ENCODE measurements at places on chromosomes 4 and X.

- DNase-seq = no peak
These were observed 12.3 kb upstream of the GRIA3 start for GRCh38 chrX:123171781-123172180.

- no peak for DNase-seq
These were observed 35.6 kb downstream of the PAK3 start for GRCh38 chrX:111131572-111131971.

DNA sequence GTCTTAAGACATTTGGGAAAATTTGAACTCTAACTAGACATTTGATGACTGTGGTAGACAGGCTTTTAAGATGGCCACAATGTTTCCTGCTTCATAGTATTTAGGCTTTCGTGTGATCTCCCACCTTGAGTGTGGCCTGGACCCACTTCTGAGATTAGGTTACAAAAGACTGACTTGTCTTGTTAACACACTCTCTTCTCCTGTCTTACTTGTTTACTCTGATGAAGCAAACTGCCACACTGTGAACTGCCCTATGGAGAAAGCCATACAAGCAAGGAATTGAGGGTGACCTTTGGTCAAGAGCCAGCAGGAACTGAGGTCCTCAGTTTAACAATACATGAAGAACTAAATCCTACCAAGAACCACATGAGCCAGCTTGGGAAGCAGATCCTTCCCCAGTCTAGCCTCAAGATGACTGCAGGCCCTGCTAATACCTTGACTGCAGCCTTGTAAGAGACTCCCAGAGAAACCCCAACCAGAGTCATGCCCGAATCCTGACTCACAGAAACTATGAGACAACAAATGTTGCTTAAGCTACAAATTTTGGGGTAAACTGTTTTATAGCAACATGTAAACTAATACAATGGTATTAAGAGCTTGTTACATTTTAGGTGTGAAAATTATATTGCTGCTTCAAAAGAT, 20.3 kb downstream of the UBA6 start:
- DNase-seq = no peak

DNA sequence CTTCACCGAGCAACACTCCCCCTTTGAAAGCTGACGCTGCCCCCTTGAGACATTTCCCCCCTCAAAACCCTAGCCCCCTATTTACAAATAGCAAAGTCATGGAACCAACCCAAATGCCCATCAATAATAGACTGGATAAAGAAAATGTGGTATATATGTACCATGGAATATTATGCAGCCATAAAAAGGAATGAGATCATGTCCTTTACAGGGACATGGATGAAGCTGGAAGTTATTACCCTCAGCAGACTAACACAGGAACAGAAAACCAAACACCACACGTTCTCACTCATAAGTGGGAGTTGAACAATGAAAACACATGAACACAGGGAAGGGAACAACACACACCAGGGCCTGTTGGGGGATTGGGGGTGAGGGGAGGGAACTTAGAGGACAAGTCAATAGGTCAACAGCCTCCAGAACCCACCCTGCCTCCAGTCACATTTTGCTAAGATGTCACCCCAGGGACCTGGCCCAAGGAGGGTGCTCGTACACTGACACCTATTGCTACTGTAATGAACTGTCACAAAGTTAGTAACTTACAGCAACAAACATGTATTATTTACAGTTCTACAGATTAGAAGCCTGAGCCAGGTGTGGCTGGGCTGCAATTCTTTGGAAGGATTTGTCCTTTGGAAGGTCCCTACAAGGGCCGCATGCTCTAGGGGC, 20.6 kb downstream of the SCD5 start:
- DNase-seq = no peak

- DNase-seq = no peak
These were observed 36.5 kb downstream of the SHOX start for GRCh38 chrX:666762-667720.

GRCh38 chr4:70515367-70516250, 2.8 kb upstream of the AMTN start:
- no peak for DNase-seq

GRCh38 chr4:77023920-77024319, 51.9 kb downstream of the CCNI start:
- DNase-seq = no peak

DNA sequence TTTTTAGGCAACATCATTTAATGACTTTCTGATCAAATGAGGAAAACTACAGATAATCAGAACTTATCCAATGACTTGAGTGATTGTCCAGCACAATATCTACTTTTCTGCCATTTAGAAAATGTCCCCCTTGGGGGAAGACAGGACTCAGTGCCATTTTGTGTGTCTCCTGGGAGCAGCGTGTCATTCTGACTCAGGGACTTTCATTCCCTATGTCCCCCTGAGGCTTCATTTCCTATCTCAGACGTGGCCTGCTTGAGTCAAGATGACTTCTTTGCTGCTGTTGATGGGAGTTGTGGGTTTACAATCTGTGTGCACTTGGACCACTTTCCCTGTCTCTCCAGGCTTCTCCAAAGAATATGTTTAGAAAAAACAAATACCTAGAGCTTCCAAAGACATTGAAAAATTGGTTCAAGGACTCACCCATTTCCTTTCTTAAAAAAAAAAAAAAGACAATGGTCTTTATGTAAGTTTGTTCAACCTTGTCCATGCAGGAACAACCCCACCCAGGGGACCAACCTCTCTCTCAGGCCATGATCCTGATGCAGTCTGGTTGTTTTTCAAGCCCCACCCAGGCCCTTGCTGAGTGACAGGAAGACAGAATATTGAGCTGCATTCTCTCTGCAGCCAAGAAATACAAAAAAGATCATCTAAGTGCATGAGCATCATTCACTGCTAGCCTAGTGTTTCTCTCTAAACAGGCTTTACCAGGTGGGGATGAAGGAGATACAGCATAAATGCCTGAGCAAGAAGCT, 34.3 kb upstream of the TMEM154 start:
- no peak for DNase-seq

GRCh38 chrX:118802857-118803256, 20.8 kb upstream of the ZCCHC12 start:
- DNase-seq = no peak

- DNase-seq = no peak
These were observed 1.4 kb upstream of the LRIT3 start for GRCh38 chr4:109846395-109847098.

DNA sequence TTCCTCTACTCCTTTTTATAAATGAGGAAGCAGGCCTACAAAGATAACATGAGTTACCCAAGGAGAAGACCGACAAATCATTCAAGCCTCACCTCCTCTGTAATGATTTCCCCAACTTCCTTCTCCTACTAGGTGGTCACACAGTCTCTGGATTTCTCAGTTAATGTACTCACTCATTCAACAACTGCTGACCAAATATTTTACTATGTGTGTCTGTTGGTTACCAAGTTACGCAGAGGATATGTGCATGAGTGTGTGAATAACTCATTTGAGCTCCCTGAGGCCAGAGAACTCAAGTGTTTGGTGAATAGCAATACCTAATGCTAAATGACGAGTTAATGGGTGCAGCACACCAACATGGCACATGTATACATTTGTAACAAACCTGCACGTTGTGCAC, 10.4 kb downstream of the CASK start:
- DNase-seq = no peak

DNA sequence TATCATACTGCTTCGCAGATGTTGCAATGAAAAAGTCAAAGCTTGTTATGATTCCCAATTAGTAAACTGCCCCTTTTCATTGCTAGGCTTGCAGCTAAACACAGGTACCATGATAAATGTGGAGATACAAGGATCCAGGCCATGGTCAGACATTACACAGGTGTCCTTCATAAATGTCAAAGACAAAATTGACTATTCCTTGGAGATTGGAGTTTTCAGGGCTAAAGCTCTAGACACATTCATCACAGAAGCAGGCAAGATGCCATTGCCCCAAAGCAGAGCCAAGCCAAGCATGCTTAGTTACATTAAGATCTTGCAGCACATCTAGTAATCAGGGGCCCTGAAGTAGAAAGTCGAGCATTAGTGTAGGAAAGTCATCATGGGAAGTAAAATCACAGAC, 111.3 kb upstream of the INTU start:
- no peak for DNase-seq

- no peak for DNase-seq
These were observed at the start of gene SOWAHB for GRCh38 chr4:76897536-76898384. Gene SOWAHB, minus strand, starts transcription at chr4:76898144. Its CDS starts 295 bp downstream, at chr4:76897849.

- no peak for DNase-seq
These were observed 23.8 kb downstream of the VCX2 start for GRCh38 chrX:8147226-8147625.

GRCh38 chr4:82898322-82899243, 2.0 kb upstream of the THAP9 start:
- DNase-seq = no peak

DNA sequence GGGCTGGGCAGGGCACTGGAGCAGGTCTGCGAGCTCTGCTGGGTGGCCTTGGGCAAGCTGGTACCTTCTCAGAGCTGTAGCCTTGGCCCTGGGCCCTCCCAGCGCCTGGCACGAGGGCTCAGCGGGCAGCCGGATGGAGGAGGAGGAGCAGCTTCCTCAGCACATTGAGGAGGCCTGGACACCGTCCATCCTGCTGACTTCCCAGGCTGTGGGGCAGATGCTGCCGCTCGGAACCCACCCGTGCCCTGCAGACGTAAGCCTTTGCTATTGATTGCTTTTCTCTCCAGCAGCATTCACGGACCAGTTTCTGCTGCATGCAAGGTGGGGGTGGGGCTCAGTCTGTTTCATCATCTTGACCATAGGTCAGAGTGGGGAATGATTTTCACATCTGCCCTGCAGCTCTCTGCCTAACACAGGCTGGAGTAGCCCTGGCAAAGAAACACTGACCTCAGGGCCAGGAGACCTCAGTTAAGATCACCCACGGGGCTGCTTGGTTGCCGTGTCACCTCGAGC, 80.7 kb upstream of the PSAPL1 start:
- DNase-seq = no peak

DNA sequence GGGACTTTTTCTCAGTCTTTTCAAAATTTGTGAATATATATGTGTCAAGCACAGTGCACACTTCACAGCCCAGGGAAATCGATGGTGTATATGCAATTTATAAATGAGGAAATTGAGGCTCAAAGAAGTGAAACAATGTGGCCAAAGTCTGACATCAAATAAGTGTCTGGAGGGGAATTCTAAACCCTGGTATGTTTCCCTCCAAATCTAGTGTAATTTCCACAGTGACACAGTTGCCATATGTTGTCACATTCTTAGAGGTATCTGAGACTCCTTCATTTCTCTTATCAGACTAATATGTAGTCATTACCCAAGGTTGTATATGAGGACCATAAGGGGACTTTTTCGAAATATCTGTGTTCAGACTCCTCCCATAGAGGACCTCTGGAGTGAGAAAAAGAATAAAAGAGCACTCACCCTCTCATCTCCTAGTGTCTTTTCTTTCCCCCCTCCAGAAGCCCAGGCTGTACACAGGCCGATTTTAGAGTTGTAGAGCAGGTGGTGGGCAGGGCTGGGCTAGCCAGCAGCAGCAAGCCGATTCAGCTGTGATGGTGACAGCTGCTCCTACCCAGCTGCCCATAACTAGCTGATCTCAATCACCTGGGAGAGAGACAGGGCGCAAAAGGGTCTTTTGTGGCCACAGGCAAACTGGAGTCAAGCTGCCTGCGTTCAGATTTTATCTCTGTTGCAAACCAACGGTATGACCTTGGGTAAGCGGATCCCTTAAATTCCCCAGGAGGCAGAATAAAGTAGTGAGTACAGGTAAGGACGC, 55.1 kb downstream of the CLCN5 start:
- DNase-seq = no peak

DNA sequence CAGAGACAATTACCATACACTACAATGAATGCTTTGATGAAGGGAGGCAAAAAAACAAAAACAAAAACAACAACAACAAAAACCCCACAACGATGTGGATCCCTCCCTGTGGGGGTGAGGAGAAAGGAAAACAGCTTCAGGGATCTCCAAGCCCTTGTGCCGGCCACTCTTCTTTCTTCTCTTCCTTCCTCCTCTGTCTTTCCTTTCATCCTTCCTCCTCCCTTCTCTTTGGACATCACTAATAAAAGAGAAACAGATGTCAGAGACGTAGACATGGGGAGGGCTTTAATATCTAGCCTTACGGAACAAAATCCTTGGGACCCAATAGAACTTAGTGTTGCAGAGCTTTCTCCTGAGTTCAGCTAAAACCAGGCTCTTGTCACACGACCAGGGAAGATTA, 18.8 kb upstream of the STX18 start:
- no peak for DNase-seq

DNA sequence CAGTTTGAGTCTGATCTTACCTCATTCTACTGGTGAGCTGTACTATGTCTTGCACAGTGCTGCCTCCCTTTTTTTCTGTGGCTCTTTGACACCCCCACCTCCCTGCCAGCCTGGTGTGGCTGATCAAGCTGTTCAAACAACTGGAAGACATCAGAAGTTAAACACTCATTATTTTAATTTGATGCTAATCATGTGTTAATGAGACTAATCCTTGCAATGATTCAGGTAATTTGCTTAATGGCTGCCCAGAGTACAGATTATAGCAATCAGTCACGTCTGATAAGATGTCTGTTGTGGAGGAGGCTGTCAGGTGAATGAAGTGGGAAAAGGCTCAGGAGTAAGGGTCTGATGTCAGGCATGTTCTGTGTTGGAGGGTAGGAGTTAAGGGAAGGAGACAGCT, 87.4 kb upstream of the GK2 start:
- DNase-seq = peak; percentile 31

GRCh38 chrX:861921-862320, 231.3 kb downstream of the SHOX start:
- no peak for DNase-seq

DNA sequence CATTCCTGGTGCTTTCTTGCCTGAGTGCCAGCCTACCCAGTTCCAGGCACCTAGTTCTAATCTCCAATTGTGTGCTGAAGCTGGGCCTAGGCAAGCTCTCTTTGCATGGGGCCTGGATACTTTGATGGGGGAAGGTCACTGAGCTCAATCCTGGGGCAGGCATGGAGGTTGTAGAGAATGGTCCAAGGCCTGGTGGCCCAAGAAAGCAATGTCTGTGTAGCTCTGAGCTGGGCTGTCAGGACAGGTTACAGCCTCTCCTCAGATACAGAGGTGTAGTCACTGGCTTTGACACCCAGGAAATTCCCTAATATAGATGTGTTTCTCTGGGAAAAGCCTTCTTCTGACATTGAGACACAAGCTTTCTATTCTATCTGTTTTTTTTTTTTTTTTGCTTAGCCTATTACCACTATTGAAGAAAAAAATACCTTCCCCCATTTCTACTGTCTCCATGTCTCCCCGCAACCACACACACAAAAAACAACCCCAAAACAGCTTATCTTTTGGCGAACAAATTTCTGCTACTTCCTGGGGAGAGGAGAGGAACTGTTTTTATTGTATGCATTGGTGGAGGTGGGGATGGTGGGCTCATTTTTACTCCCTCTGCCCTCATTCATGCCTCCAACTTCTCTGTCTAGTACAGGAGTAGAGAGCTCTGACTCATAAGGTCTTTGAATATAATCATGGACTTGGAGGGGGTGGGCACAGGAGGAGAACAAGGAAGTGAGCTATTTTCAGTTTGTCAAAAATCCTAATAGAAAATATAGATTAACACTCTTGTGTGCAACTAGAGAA, 66.7 kb upstream of the DHX15 start:
- no peak for DNase-seq

DNA sequence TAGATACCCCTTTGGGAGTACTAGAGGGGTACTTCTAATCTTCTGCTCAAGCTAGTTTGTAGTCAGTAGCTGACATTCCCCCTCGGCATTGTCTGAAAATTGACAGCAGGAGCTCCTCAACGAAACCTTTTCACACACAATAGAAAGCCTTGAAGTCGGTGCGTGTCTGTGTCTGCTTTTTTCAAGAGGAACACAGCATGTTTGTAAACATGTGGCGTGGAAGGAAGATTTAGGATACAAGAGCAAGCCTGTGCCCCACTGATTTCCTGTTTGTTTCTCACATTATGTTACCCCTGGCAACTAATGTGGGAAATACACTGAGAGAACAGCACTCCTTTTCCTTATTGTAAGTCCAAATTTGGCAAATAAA, 252.6 kb downstream of the ANKRD50 start:
- DNase-seq = no peak
